ENCODE measurements at places on chromosomes 16 and 17.

DNA sequence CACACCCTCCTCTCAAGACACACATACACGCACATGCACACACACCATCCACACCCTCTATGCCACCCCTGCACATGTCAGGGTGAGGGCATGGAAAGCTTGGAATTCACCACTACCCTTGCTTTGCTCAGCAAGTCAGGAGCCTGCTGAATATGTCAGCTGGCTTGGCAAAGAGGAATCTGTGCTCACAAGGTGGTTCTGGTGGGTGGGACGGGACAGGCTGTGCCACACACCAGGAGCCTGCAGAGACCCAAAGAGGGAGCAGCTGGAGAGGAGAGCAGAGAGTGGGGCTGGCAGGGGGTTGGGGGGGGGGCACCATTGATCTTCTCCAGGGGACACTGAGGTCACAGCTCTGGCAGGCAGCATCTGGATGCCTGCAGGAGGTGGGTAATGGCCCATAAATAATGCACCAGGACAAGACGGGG lies 48.7 kb upstream of the NDRG4 start:
- DNase-seq: peak; percentile 81

DNA sequence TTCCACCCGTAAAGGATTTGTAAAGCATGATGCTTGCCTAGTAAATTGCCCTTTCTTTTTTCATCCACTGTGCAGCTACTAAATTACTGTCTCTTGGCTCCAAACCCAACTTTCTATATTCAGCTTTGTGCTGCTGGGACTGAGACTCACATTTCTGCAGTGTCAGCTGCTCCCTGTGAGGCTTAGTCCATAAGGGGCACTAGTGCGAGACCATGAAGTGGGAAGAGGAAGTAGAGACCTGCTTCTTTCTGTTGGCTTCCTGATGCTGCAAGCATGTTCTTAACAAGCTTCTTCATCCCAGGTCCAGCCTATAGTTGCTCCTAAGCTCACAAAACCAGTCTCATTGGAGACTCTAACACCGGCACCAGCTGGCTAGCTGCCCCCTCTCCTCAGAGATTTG lies 74.9 kb upstream of the HS3ST2 start:
- no peak for DNase-seq

DNA sequence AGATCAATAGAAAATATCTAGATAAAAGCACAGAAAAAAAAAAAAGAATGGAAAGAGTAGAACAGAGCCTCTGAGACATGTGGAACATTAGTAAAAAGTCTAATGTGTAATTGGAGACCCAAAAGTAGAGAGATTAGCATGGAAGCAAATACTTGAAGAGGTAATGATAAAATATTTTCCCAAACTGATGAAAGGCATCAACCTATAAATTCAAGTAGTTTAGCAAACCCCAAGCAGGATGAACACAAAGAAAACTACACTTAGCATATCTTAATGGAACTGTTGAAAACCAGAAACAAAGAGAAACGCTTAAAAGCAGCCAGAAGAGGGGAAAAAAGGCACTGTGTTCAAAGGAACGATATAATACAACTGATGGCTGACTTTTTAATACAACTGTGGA lies 16.4 kb downstream of the NF1 start:
- DNase-seq: no peak

DNA sequence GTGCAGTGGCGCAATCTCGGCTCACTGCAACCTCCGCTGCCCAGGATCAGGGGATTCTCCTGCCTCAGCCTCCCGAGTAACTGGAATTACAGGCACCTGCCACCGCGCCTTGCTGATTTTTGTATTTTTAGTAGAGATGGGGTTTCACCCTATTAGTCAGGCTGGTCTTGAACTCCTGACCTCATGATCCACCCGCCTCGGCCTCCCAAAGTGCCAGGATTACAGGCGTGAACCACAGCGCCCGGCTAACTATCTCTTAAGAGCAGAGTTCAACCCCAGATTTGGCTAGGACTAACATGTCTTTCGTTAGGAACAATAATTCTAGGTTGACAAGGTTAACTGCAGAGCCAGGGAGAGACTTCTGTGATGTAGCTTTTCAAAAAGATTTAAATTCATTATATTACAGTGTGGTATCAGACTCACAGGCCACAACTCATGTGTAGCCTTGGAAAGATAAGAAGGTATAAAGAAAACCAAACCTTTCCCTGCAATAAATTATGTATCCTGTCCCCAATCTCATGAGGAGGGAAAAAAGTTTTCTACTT lies 4.3 kb downstream of the CHTF8 start:
- no peak for DNase-seq

DNA sequence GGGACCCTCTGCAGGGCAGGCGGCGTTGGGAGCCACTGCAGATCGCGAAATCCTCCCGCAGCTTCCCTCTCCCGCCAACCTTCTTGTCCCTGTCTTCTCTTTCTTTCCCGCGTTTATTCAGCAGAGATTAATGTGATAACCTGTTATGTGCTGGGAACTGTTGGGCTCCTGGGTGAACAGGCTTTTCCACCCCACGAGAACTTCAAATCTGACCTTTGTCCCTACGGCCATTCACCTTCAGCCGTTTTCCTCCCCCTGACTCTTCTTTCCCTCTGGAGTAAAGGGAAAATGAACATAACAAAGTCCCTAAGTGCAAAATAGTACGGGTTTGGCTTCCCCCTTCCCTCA lies 15.2 kb upstream of the KPNA2 start:
- no peak for DNase-seq

GRCh38 chr16:46848768-46849764 lies 18.1 kb upstream of the C16orf87 start:
- DNase-seq: no peak
